ENCODE measurements at places on chromosomes 1 and 21.

DNA sequence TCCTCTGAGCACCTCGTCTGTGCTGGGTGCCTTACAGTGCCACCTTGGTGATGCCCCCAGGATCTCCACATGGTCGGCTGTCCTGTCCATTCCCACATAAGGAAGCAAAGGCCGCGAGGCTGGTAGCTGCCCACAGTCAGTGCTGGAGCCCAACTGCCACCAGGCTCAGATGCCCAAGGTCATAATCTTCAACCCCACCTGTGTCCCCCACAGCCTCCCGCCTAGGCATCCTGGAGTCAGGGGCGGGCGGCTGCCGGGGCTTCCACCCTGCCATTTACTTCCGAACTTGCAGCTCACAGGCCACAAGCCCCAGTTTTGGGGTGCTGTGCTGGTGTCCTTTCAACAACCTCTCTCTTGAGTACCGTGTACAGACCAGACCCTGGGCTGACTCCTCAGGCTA lies 126.3 kb downstream of the CASZ1 start:
- no peak for DNase-seq

DNA sequence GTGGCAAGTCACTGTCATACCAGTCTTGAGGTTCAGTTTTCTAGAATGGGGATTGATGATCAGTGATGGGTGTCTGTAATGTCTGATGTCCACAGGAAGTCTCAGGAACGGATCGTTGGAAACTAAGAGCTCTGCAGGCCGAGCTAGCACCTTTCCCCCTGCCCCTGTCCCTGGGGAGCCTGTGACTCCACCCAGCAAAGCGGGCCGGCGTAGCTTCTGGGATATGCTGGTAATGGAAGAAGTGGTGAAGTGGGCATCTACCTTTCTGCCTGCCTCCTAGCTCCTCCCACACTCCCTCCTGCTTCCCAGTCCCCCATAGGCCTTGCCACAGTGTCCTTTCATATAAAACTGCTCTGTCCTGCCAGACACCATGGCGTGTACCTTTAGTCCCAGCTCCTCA lies 13.4 kb downstream of the HYI start:
- DNase-seq: no peak

- DNase-seq: no peak
These were observed 327.0 kb upstream of the NR5A2 start for GRCh38 chr1:199700551-199700950.

DNA sequence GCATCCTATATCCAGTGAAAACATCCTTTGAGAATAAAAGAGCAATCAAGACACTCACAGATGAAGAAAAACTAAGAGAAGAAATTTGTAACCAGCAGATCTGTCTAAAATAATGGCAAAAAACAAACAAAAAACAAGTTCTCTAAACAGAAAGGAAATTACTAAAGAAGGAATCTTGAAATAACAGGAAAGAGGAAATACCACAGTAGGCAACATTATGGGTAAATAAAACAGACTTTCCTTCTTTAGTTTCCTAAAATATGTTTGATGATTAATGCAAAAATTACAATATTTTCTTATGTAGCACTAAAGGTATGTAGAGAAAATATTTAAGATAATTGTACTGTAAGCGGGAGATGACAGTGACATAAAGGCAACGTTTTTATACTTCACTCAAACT lies 23.5 kb downstream of the SLC19A1 start:
- DNase-seq: peak; percentile 70

GRCh38 chr1:27086026-27086425 lies 68.9 kb downstream of the SLC9A1 start:
- no peak for DNase-seq

GRCh38 chr1:226987623-226988333 lies 47.7 kb downstream of the COQ8A start:
- DNase-seq: no peak

- no peak for DNase-seq
These were observed 2.1 kb downstream of the FBLIM1 start for GRCh38 chr1:15760520-15761211.

DNA sequence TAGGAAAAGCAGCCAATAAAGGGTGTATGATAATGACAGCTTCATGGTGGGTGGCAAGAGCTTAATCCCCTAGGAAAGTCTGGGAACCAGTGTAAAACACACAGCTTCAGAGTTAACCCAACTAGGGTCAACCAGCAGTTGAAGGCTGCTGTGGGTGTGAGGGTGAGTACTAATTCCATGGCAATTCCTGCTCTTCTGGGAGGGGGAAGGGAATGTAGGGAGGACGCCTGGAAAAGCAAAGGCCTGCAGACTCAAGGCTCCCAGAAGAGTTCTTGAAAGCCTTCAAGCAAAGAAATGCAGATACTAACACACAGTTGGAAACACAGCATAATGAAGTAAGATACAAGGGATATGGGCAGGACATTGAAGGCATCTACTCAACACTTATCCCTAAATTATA lies 28.1 kb downstream of the TTLL7 start:
- DNase-seq: no peak

GRCh38 chr1:155636397-155637153 lies 26.6 kb downstream of the MSTO1 start:
- DNase-seq: no peak

GRCh38 chr1:47192458-47193384 lies 2.9 kb upstream of the PDZK1IP1 start:
- DNase-seq: peak; percentile 69

DNA sequence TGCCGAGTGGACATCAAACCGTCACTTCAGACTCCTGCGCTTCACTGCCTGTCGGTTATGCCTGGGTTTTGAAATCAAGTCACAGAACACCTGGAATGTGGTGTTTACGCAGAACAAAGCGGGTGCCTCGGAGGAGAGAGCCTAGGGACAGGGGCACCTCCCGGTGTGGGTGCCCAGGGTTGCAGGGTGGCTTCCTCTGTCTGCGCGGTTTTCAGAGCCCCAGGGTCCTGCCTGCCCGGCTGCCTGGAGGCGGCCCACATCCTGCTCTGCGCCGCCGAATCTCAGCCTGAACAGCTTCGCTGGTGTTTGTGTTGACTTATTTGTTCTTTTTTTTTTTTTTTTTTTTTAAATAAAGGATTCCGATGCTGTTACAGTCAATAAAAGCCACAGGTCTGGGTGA lies 113.5 kb upstream of the COL6A1 start:
- no peak for DNase-seq

GRCh38 chr1:3894626-3895278 lies 5.3 kb downstream of the C1orf174 start:
- no peak for DNase-seq

DNA sequence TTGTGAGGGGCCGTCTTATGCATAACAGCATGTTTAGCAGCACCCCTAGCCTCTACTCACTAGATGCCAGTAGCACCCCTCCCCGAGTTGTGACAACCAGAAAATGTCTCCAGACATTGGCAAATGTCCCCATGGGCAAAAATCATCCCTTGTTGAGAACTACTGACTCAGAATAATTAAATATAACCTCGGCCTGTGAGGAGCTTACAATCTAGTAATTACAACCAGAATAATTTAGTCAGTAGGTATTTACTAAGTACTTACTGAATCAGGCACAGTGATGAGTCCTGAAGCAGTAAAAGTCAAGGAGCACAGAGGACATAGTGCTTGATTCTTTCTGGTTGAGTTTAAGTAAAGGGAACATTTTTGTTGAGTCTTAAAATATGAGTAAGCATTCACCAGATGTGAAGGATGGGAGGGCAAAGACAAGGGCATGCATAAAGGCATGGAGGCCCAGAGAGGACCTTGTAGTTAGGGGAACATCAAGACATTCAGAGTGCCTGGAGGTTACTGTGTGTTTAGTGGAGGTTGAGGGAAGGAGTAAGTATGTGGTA lies 44.1 kb upstream of the KCNQ4 start:
- DNase-seq: no peak

- DNase-seq: peak; percentile 84
These were observed 28.4 kb upstream of the FHAD1 start for GRCh38 chr1:15218287-15219279.

- DNase-seq: no peak
These were observed 447.6 kb upstream of the PRMT6 start for GRCh38 chr1:106608841-106609240.

GRCh38 chr1:247421074-247421473 lies 5.1 kb downstream of the NLRP3 start:
- DNase-seq: peak; percentile 36

DNA sequence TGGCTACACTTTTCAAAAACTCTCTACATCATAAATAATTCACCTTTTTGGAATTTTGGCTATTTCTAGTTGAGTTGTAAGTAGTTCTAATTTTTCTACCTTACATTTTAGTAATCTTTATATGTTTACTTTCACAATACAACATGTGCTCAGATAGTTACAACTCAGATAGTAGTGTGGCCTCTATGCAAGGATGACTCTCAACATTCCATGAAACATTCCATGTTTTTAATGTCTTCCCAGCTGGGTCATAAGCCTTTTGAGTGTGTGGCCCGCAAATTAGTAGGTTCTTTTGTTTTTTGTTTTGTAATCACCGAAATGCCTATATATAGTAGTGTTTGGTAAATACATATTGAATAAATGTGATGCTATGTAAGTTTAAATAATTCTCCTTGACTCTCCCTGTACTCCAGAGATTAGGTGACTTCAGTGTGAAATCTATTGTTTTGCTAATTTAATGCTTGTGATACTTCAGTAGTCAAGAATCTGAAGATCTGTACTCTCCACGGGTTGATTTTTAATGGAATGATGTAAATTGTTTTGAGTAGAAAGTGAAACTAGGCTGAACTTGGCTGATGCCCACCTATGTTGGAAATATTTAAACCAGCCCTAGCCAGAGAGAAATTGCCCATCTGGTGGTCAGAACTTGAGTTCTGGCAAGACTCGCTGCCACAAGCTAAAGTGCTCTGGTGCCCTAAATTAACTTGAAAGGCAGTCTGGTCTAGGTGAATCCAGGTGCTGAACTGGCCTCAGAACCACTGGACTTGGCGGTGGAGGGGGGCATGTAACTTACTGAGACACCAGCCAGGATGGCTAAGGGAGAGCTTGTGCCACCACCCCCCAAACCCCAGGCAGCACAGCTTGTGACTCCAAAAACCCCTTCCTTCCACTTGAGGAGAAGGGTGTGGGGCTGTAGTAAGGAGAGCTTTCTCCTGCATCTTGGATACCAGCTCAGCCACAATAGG lies 165.6 kb downstream of the USP25 start:
- DNase-seq: no peak

DNA sequence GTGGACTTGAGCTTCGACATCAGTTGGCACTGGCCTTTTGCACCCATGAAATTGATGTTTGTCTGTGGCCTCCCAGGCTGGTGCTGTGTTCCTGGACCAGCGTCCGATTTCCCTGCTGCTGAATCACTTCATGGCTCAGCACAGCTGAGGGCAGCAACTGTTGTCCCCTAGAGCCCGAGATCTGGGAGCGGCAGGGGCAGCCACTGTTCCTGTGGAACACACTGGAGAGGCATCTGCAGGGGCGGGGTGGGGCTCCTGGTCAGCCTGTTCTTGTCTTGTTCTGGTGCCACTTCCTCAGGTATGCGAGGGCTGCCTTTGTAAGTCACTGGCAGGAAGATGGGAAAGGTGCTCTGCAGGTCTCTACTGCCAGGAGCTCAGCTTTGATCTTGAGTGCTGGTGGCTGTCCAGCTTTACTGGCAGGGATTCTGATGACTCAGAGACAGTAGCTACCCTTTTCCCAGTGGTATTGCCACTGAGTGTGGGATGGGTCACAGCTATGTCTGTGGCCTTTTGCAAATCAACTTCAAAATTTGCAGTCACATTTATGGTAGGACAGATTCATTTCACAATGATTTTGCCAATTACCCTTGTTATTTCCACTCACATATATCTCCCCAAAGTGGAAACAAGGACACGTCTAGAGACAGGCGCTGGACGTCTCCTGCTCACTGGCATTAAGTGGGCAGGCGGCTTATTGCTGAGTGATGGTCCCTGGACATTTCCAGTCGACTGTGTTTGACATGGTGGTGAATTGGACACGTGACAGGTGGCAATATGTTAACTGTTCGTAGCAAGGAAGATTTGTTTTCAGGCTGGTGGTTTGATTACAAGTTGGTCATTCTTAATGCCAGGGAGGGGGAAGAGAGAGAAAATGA lies 15.3 kb downstream of the AGPAT3 start:
- no peak for DNase-seq

DNA sequence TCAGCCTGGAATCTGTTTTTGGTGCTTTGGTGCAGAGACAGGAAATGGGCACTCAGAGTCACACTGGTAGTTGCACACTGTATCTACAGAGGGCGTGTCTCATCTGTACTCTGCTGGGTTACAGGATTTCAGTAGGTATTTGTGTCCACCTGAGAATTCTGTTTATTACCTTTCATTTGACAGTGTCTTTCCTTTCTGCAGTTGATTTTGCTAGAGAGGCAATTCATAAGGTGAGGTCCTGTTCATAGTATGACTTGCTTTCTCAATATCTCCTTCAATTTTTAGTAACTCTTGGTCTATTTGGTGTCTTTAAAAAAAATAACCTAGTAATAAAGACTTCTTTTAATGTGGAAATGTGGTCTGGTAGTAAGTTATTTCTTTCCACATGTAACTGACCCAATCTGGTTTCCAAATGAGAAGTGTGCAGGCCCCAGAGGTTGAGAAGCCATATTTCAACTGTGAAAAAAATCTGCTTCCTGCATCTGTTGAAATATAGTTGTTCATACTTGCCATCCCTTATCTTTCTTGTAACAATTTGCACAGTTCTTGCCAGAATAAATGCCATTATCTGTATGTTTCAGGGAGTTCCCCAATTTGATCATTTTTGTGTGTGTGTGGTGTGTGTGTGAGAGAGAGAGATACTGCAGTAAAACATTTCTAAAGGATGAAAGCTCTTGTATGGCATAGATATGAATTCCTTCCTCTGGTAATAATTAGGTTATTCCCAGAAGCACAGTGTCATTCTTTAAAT lies 78.4 kb upstream of the DNAJC6 start:
- DNase-seq: no peak

DNA sequence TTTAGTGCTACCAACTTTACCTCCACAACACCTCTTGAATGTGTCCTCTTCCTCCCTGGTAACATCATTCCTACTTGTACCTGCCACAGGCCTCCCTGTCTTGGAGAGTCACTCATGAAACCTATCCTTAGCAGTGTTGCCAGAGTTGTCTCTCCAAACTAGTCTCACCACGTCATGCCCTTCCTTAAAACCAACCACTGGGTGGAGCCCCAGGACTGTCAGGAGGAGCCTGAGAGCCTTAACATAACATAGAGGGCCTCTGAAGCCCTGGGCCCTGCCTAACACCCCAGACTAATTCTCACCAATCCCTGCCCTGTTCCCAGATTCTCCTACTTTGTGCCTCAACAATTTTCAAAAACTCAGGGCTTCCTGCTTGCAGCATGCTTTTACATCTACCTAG lies 65.3 kb downstream of the ZNF697 start:
- peak; percentile 81 for DNase-seq

GRCh38 chr21:46183910-46184624 lies at the start of gene SPATC1L:
Gene SPATC1L, minus strand, starts transcription at chr21:46184459. Its CDS starts 1,643 bp downstream, at chr21:46182816.
- DNase-seq: peak; percentile 55

Measured in inflammatory macrophage (primary cell).